T follicular helper cell (primary cell): ENCODE measurements at places on chromosomes 12 and 14.
A peak's percentile ranks its signal among the peaks of the same experiment; 100 is the strongest.

DNA sequence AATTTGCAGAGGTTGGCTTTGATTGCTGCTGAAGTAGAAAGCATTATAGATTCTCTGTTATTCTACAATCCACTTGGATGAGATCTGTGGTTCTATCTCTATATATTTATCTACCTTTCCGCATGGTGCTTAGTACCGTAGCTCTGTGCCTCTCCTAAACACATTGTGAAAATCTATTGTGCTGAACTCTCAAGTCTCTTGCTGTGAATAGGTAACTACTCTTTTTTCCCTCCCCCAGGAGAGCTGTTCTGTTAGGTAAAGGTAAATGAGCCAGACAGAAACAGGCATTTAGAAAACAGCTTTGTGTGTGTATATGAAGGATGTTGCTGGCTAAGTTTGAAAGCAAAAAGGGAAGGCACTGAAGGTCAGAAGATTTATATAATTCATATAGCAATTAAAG, 112.6 kb downstream of the BRMS1L start:
- DNase-seq: no peak

DNA sequence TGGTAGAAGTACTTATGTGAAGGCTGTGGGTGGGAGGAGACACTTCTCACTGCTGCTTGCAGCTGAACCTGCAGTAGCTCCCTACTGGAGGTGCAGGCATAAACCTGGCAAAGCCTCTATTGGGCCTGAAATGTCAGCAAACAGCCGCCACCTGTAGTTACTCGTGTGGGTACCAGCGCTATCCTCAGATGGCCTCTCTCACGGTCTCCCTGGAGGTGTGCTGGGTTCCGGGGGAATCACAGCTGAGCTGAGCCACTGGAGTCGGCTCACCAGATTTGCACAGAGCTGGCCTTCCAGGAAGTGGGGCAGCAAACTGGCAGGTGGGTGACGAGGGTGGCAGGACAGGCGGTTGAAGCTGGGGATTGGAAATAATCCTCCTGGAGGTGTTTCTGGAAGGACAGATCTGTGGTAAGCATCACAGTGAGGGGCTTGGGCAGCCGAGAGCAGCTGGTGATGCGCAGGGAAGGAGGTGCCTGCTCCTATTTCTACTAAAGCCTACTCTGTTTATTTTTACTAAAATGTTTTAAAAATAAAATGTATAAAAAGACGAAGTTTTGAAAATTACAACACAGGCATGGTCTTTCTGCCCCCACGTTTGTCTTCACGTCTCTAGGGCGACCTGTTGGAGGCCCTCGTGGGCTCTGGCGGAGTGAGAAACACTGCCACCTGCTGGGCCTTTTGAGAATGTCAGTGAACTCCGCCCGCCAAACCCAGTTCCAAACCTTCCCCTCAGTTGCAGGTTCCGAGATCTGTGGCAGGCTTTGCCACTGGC, 67.8 kb upstream of the PLEKHG3 start:
- peak; percentile 50 for DNase-seq

- no peak for DNase-seq
These were observed 596.1 kb downstream of the ETNK1 start for GRCh38 chr12:23221066-23221465.

DNA sequence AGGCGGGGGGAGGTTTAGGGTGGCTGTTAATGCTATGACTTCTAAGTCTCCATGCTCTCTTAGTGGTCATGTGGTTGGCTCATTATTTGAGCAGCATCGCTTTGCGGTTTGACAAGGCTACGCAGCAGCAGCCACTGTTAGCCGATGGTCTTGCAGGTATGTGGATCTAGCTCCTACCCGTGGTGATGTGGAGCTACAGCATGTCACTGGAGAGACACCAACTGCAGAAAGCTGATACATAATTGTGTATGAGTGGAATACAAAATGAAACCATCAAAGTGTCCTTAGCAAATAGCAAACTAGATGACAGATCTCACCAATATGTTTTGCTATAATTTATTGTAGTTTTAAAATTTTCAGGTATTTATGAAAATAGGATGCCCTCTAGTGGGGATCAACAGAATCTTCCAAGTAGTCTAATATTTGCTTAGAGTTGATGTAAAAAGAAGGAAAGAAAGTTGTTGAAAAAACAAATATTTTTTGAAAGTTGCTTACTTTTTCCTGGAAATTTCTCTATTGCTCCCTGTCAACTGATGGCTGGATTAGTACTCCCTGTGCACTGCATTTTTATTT, 94.9 kb downstream of the NAV3 start:
- no peak for DNase-seq

- DNase-seq: no peak
These were observed 174.5 kb downstream of the TTC7B start for GRCh38 chr14:90641615-90642243.

GRCh38 chr12:120220838-120221575, 20.1 kb upstream of the RPLP0 start:
- DNase-seq: no peak

DNA sequence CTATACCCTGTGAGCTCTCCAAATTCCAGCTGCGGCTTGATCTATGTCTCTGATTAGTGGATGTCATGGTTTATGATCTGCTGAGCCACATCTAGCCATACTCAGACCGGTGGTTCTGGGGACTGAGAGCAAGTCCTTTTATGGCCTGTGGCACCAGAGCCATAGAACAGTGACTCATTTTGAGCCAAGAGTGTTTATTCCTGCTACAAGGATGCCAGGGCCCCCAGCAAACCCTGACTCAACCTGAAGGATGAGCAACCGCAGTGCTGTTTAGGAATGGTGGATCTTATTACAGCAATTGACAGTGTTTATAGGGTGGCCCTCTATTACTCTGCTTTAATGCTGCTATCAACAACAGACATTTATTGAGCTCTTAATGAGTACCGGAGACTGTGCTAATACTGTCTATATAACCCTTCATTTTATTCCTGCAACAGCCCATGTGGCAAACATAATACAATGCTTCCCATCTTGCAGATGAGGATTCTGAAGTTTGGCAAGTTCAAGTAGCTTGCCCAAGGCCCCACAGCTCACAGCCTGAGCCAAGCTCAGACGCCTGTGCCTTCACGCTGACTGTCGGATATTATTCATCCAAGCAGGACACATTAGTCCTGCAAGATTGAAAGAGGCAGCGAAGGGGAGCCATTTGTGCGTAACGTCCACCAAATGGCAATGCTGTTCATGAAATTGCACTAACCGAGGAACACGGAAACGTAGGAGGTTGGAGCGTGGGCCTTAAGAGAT, 273.6 kb upstream of the PWP1 start:
- DNase-seq: no peak

- peak; percentile 79 for DNase-seq
These were observed at the start of gene NEDD8 for GRCh38 chr14:24232121-24232644. Gene NEDD8, minus strand, starts transcription at chr14:24232367. Its CDS starts 100 bp downstream, at chr14:24232267.

DNA sequence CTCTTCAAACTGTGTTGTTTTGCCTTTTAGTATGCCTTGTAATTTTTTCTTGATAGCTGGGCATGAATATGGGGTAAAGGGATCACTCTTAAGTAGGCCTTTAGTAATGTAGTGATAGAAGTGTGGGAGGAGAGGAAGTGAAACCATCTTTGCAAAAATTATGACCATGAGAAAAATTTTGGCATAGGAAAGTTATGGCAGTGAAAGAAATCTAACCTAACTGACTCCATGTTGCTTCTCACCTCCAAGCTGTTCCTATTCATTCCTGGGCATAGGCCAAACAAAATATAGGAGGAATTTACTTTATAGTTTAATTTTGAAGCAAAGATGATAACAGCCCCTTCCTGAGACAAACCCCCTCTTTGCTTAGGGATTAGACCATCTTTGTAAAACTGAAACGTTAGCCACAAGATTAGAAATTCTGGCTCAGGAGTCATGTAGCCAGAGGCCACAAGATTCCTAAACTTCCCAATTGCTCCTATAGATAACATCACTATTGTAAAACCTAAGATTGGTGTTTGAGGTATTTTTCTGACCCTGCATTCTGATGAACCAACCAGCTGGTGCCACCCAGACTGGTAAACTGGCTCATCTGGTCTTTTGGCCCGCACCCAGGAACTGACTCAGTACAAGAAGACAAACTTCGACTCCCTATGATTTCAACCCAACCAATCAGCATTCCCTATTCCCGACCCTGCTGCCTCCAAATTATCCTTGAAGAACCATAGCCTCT, 45.8 kb downstream of the CRADD start:
- DNase-seq: no peak

DNA sequence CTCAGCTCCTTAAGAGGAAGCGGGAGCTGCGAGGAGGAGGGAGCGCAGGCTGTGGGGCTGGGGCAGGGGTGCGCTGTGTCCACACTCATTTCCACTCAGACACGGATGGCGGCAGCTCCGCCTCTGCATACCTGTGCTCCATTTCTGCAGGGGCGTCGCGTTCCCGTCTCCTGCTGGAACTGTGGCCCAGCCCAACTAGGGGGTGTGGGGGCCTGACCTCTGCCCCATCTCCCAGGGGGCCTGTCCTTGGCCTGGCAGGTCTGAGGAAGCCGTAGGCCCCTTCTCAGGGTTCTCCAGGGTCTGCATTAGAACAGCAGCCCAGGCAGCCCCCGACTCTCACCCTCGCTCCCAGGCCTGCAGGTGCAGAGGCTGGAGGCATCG, 31.2 kb downstream of the FBRSL1 start:
- no peak for DNase-seq

DNA sequence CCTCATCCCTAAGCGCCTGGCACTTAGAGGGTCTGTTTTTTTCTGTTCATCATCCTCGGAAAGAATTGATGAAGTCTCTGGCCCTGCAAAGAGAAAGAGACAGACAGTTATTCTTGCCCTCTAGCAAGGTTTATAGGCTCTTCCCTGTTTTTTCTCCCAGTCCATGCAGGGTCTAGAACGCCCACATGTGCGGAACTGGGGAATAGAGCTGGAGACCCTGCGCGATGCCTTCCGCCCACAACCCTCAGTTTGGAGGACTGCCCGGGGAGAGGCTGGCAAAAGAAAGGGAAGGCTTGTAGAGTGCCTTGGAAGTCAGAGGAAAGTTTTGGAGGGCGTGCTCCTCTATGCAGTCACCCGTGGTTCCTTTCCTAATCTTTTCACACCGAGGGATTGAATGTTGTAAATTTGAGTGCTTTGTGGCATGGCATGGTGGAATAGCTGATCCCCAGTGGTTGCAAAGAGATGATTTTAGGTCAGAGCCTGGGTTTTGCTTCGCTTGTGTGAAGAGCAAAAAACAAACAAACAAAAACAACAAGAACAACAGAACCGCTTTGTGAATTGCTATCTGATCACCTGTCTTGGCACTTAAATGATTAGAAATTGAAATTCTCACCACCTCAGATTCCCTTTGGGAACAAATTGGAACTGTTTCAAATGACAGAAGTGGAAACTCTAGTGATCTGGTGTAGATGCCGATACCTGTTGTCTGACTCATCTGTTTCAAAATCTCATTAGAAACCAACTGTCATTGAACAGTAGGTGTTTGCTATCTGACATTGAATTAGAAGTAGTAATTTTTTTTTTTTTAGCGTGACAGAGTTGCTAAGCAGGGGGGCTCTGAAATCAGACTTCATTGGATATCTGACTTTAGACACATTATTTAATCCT, 947 bp downstream of the GAS2L3 start:
- DNase-seq: no peak

- DNase-seq: no peak
These were observed 5.6 kb downstream of the CNIH1 start for GRCh38 chr14:54435500-54435981.

DNA sequence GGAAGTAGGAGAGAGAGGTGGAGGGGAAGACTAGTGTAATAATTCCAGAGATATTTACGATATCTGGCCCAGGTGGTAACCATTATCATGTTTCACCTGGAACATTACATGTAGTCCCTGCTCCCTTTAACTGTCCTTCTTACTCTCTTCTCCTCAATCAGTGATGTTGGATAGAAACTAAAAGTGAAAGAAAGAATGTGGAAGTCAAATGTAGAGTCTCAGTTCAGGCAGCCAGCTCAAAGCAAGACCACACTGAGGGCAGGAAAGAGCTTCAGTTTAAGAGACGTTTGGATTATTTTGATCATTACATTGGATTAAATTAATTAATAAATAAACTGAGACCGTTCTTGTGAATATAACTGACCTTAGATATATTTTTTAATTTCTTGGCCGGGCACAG, 594.4 kb downstream of the FLRT2 start:
- DNase-seq: no peak

GRCh38 chr14:24071144-24071697, at the start of gene CPNE6:
Gene CPNE6, plus strand, starts transcription at chr14:24071562. Its CDS starts 1,375 bp downstream, at chr14:24072937.
- no peak for DNase-seq

- no peak for DNase-seq
These were observed 31.1 kb upstream of the DENND5B start for GRCh38 chr12:31622038-31622437.

DNA sequence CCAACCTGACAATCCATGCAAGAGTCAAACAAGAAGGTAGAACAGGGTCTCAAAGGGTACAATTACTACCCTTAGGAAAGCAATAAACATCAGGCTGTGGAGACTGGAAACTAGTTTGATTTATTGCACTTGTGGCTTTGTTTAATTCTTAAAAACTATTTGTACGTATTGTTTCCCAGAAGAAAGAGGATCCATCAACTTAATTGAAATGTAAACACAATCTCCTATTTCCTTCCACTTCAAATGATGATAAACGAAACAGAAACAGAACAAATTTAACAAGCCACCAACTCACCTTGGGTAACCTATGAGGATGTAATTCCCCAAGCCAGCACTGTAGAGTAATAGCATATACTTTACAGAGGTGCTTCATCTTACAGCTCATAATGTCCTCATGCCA, 8.0 kb downstream of the STXBP6 start:
- no peak for DNase-seq

- DNase-seq: no peak
These were observed 43.3 kb upstream of the ISM2 start for GRCh38 chr14:77541905-77542304.

- DNase-seq: no peak
These were observed 11.0 kb upstream of the PLEKHG3 start for GRCh38 chr14:64692986-64693809.

DNA sequence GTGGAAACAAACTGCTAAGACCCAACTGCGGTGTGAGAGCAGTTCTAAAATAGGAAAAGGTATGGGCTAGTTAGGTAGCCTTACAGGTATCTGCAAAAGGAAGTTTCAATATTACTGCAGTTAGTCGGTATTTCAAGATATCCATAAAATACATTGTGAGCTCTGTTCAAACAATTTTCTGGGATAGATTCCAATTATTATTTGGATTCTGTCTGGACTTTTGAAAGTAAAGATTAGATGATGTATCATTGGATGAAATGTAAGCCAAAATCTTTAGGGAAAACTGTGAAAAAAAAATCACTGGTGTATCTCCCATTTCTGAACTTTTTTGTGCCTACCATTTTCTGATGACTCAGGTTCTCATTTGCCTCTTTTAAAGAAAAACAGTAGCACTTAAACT, 621.6 kb downstream of the CCER1 start:
- no peak for DNase-seq

DNA sequence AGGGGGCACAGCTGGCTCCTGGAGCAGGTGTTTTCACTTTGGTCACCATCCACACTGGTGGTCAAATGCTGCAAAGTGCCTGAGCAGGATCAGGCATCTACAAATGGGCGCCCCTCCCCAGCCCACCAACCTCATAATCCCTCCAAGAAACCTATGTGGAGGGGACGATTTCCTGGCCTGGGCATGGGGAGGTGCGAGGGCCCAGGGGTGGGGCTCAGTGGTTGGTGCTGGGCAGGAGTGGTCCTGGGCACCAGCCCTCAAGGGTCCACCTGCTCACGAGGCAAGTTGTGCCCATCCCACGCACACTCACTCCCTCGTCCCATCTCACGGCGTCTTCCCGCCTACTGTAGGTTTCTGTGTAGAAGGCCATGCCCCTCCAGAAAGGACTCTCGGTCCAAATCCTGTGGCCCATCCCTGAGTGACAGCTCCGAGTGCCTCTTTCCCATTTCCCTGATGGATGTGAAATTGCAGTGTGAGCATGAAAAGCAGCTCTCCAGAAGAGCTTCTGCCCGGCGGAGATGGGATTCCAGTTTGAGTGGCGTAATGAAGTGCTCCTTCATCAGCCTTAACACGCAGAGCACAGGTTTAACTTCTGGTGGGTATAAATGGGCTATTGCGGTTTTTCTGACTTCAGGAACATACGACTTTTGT, 36.9 kb downstream of the SLC15A4 start:
- no peak for DNase-seq
